Regular cardiac myocyte (primary cell): ENCODE measurements at places on chromosomes 11 and 22. TPM values are rescaled to one million over a fixed set of nuclear protein-coding genes. Genes with fewer than 3 reads are reported as not detected.

The NLRP6 gene
- total RNA-seq: not detected in 2 replicates

The NXPE4 gene
- not detected in 2 replicates for total RNA-seq

The MAP6 gene
- total RNA-seq: 0.58 and 2.5 TPM in 2 replicates

The ASCL2 gene
- total RNA-seq: not detected in 2 replicates

The MAPK8IP2 gene
- under 0.01 TPM in 2 replicates for total RNA-seq

The SYT7 gene
- 0.19 and 0.85 TPM in 2 replicates for total RNA-seq

The MS4A1 gene
- not detected in 2 replicates for total RNA-seq

The ATG2A gene
- total RNA-seq: 10.9 and 19.7 TPM in 2 replicates

The OR4D5 gene
- not detected in 2 replicates for total RNA-seq

The OR51L1 gene
- total RNA-seq: not detected in 2 replicates

The NCAM1 gene
- 0.58 and 0.85 TPM in 2 replicates for total RNA-seq

The KCNA4 gene
- under 0.01 TPM in 1 of 2 replicates, not detected in the other for total RNA-seq

The SESN3 gene
- 12.1 and 19.4 TPM in 2 replicates for total RNA-seq
